ENCODE measurements at places on chromosomes 1 and 21.

GRCh38 chr1:208731981-208732821, 488.0 kb upstream of the PLXNA2 start:
- DNase-seq = no peak

DNA sequence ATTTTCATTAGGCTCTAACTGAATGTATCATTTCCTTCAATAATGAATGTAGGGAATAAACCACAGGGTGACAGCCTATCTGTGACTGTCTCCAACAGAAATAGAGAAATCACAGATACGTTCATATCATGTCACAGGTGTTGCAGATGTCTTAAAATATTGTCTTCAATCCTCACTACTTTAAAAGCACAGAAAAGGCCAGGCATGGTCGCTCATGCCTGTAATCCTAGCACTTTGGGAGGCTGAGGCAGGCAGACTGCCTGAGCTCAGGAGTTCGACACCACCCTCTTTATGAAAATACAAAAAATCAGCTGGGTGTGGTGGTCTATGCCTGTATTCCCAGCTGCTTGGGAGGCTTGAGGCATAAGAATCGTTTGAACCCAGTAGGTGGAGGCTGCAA, 8.2 kb downstream of the CREG1 start:
- no peak for DNase-seq

GRCh38 chr1:87044840-87045239, 130.4 kb downstream of the HS2ST1 start:
- no peak for DNase-seq

DNA sequence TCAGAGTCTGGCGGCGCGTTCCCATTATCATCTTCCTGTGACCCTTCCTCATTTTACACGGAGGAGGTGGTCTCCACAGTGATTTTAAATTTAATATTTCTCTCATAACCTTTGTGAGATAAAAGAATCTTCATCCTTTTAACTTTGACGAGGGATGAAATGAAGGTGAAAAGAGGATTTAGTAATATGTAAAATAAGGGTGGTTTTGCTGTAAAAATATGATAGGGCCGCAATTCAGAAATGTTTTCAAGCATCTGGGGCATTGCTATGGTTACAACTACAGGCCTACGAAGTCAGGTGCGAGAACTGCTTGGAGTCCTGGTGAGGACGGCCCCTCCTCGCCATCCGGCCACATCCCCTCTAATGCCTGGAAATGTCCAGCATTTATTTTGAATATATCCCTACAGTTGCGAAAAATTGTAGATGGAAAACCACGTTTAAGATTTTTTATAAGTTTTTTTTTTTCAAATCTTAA, 422 bp upstream of the RSBN1 start:
- no peak for DNase-seq

DNA sequence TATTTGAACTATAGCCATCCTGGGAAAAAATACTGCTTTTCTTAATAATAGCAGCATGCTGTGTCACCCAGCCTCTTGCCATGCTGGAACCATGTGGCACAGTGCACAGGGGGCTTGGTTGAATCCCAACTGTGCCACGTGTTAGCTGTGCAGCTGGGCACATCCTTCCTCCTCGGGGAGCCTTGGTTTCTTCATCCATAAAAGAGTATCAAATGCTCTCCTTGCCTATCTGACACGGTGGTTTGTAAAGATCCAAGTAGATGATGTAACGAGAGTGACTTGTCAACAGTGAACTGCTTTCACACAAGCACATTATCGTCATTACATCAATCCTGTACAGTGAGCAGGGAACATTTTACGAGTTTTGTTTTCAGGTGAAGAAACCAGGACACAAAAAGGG, 24.4 kb downstream of the VASH2 start:
- no peak for DNase-seq

- no peak for DNase-seq
Measured at GRCh38 chr1:200258447-200259375, 151.1 kb downstream of the ZNF281 start.

DNA sequence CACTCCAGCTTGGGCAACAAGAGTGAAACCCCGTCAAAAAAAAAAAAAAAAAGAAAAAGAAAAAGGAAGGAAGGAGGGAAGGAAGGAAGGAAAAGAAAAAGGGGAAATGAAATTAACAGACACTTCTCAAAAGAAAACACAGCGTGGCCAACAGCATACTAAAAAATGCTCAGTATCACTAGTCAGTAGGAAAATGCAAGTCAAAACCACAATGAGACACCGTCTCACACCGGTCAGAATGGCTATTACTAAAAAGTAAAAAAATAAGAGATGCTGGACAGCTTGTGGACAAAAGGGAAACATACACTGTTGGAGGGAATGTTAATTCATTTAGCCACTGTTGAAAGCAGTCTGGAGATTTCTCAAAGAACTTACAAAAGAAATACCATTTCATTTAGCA, 369.5 kb upstream of the BRINP3 start:
- DNase-seq = no peak
